ENCODE measurements at places on chromosomes 7 and 10.

DNA sequence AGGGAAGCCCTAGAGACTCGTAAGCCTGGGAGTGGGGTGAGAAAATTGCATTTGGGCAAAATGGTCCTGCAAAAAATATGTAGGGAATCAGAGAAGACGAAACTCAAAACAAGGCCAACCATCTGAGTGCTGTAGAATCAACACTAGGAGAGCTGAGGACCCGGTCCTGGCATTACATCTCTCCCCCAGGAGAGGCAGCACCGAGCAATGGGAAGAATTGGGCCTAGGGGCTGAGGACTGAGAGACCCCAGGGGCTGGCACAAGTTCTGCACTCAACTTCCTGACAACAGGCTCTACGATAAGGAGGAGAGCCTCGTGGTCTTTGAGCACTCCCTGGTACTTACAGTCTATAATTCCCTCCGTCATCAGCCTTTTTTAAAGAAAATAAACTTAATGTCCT lies 47.6 kb downstream of the BPGM start:
- no peak for DNase-seq

DNA sequence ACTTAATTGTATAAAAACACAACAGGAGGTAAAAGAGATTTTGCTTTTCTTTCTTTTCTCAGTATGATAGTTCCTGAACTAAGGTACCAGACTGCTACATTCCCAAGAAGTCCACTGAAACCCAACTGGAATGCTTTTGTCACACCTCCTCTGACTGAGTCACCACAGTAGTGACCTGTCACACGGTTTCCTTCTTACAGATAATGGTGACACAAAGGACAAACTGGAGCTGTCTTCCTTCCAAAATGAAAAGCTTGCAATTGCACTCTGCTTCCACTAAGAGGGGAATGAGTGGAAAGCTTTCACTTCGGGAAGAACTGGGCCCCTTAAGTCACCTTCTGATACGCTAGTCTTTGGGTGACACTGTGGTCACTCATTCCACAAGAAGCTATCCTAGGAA lies 122.2 kb downstream of the KMT2E start:
- no peak for DNase-seq

DNA sequence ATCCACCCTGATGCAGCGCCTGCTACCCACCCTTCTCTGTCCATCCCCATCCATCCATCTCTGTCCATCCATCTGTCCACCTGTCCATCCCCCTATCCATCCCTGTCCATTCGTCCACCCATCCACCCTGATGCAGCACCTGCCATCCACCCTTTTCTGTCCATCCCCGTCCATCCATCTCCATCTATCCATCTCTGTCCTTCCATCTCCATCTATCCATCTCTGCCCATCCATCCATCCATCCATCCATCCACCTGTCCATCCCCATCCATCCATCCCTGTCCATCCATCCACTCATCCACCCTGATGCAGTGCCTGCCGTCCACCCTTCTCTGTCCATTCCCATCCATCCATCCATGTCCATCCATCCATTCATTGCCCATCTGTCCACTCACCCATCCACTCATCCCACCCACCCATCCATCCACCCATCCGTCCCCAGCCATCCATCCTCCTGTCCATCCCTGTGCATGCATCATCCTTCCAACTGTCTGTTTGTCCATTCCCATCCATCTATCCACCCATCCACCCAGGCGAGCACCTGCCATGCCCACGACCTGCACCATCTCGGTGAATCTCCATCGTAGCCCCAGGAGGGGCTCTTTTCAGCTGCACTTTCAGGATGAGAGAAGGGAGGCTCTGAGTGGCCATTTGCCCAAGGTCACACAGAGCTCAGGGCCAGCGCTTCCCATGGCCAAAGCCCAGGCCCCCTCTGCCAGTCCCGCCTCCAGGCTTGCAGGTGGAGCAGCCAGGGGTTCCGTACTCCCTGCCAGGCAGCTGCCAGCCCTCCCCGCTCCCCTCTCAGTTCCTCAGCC lies 137.4 kb downstream of the LHPP start:
- no peak for DNase-seq

GRCh38 chr10:103120977-103121735 lies 71.9 kb downstream of the NT5C2 start:
- no peak for DNase-seq

- no peak for DNase-seq
Observed at GRCh38 chr10:102676534-102677315, 32.4 kb downstream of the TRIM8 start.

- no peak for DNase-seq
Observed at GRCh38 chr7:34544621-34545020, 113.4 kb upstream of the NPSR1 start.

DNA sequence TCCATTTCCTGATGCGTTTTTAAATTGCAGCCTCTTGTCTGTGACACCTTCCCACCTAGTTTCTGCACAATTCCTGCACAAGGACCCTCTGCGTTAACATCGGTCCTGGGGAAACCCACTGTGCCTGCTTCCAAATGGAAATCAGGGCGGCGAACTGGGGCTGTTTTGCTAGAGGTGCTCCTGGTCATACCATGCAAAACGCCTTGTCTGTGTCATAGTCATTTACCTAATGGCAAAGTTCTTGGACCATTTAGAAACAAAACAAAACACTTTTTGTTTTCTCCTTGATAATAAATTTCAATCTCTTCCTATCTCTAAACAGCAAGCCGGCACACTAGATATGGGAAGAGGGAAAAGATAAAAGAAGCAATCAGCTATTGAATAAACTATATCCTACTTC lies 206.9 kb upstream of the KLF14 start:
- no peak for DNase-seq

GRCh38 chr10:44422153-44422552 lies 37.3 kb upstream of the CXCL12 start:
- no peak for DNase-seq

DNA sequence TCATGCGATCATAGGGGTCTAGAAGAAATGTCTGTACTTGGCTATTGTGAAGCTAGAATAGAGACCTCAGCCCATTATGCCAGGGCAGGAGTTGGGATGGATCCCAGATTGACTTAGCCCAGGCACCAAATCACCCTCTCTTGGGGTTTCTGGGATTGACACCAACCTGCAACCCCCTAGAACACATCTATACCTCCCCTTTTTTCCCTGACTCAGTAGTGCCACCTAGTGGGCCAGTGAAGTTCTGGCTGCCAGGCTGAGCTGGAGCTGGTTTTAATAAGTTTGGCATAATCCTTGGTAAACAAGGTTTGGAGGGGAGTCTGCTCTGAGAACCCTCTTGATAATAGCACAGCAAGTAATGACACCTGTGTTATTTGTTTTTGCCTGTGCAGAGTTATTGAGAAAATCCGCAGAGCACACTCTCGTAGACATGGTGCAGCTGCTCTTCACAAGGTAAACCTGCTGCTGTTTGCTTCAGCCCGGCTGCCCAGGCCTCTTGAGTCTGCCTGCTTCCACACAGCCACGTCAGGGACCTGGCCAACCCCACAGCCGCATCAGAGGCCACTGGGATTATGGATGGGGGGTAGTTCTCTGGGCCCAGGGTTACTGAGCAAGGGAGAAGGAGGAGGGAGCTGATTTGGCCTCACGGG lies 43.3 kb upstream of the NFKB2 start:
- DNase-seq, result peak; percentile 45

DNA sequence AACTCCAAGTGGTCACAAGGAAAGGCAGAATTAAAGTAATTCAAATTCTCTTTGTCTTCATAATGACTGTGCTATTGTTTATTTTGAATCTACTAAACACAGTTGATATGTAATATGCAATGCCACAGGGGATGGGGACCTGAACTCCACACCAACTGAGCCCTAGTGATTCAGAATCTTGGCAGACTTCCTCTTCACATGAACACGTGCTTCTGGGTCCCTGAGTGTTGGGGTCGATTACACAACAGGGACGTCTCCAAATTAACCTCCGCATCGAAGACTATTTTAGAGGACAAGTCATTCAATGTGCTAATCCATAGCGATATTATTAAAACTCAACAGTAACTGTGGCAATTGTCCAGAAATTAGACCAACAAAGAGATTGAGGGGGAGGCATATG lies 95.3 kb upstream of the CARD11 start:
- no peak for DNase-seq

DNA sequence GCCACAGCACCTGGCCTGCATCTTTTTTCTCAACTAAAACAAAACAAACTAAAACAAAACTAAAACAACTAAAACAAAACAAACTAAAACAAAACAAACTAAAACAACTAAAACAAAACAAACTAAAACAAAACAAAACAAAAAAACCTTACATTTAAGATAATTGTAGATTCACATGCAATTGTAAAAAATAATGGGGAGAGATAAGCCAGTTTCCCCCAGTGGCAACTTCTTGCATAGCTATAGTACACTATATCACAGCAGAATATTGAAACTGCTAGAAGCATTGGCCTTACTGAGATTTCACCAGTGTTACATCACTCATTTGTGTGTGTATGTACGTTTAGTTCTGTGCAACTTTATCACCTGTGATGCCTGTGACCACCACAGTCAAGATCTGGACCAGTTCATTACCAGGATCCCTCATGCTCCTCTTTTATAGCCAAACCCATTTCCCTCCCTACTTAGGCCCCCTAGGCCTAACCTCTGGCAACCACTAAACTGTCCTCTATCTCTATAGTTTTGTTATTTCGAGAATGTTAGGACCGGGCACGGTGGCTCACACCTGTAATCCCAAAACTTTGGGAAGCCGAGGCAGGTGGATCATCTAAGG lies 9.3 kb downstream of the FXYD4 start:
- no peak for DNase-seq

GRCh38 chr7:8536431-8536830 lies 103.0 kb downstream of the NXPH1 start:
- DNase-seq, result no peak

- no peak for DNase-seq
Observed at GRCh38 chr10:92052088-92052487, 128.5 kb downstream of the BTAF1 start.

- no peak for DNase-seq
Observed at GRCh38 chr7:138382862-138383565, 77.0 kb upstream of the TRIM24 start.

GRCh38 chr7:48515171-48515570 lies 343.9 kb downstream of the ABCA13 start:
- no peak for DNase-seq

DNA sequence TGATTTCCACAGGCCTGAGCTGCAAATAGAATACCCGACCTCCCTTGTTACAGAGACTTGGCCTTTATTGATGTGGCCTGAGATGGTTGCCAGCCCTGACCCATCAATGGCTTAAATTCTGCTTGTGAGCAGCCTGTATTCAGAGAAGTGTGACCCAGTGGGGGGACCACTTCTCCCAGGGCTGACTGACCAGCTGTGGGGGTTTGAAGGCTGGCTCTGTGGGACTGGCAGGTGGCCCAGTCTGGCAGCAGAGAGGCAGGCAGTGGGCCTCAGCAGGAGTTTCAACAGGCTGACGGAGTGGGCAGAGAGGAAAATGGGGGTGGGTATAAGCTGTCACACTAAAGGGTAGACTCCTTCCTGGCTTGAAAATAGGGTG lies 12.2 kb upstream of the PPIF start:
- no peak for DNase-seq

DNA sequence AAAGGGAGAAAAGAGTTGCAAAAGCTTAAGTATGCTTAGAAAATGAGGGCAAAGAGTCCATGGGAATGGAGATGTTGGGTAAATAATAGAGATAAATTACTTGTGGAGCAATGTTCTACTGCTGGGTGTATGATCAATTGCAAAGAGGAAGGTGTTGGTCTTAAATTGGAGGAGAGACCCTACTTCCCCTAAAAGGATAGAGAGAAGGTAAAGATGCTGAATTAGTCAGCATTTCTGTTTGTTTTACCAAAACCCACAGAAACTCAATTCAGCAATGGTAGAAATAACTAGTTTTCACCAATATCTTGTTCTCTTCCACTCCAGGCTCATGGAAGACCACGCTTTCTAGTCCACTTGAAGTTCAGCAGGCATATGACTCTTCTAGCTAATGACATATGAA lies 32.1 kb downstream of the ASB4 start:
- no peak for DNase-seq

DNA sequence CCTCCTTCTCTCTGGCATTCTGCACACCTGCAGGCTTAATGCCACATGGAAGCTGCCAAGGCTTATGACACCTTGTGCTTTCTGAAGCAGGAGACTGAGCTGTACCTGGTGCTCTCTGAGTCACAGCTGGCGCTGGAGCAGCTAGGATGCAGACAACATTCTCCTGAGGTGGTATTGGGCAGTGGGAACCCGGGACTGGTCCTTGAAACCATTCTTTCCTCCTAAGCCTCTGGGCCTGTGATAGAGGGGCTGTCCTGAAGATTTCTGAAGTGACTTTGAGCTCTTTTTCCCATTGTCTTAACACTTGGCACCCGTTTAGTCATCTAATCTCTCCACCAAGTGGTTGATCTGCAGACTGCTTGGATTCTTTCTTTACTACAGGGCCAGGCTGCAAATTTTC lies 508.4 kb downstream of the TFEC start:
- no peak for DNase-seq

GRCh38 chr10:7378602-7379403 lies 32.0 kb downstream of the SFMBT2 start:
- DNase-seq, result no peak

DNA sequence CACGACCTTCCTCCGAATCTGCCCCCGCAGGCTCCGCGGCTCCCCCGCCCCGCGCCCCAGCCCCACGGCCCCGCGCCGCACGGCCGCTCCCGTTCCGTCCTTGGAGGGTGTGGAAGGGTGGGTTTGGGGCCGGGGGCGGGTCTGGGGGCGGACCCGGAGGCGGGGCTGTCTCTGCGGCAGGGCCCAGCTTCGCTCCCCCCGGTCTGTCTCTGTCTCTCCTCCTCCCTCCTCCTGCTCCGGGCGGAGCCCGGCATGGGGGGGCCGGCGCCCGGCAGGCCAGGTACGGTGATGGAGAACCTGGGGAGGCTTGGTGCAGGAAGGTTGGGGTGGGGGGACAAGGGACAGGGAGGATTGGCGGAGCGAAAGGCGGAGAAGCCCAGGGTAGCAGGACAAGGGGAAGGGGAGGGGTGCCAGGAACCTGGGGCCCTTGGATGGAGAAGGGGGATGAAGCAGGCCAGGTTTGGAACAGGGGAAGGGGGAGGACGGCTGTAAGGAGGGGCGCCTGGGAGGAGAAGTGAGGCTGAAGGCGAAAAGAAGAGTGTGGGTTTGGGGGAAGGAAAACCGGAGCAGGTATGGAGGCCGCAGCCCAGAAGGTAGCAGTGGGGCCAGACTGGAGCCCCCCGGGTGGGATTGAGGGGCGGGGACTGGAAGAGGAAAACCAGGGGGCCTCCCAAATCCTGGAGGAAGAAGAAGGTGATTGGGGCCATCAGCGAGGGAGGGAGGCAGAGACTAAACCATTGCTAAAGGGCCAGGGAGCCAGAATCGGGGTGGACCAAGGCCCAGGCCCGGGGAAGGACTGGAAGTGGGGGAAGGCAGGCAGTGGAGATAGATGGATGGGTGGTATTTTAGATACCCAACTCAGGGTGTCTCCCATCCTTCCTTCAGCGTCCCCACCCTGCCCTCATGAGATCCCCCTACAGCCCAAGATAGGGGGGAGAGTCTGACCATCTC lies at the start of gene NYAP1:
NYAP1 (plus strand) TSS at position 206 of the 951 bp plus-strand sequence. CDS start 1,385 bp downstream, outside the sequence.
- no peak for DNase-seq
